Inflammatory macrophage treated with lipopolysaccharide for 4 hours (primary cell): ENCODE measurements at places on chromosomes 6 and 20.

- DNase-seq: no peak
These were observed 2.1 kb downstream of the IRF4 start for GRCh38 chr6:393391-394221.

- DNase-seq: no peak
These were observed 41.6 kb upstream of the SLC22A2 start for GRCh38 chr6:160300076-160300695.

GRCh38 chr6:10429638-10430427, 15.0 kb upstream of the TFAP2A start:
- peak; percentile 70 for DNase-seq

GRCh38 chr20:32626859-32627636, 41.9 kb upstream of the NOL4L start:
- no peak for DNase-seq

DNA sequence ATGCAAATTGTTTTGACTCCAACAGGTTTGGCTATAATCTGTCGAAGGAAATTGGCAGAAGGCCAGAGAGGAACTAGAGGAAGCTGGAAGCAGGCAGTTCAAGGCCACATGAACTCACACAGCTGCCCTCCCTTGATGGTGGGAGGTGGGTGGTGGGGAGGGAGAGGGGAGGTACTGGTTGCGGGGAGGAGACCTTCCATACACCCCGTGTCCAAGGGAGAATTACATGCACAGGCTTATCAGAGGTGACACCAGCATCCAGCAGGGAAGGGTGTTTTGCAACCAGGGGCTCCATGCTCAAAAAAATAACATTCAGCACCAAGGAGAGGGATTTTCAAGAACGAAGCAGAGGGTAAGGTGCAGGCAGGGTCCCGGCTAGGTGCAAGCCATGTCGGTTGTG, 9.1 kb downstream of the PRND start:
- no peak for DNase-seq

DNA sequence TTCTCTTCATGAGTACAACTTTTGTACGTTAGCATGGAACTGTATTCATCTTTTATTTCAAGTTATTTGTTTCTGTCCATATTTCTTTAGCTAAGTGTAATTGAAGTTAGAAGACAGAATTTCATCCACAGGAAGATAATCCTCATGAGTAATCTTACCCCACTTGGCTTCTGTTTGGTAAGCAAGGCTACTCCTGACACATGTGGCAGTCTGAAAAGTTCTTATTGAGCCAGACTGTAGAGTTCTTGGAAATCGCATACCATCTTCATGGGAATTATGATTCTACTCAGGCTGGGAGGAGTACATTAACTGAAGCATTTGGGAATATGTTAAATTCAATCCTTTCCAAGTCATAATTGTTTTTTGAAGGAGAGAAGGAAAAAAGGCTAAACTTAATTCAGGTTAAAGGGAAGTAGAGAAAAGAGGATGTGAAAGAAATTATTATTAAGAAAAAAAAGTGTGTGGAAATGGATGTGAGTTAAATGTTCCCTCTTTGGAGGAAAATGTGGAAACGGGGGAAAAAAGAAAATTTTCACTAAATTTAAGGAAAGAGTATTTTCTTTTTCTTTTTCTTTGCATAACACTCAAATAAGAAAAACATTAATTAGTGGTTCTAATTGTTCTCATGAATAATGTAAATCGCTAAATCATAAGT, 41.5 kb upstream of the TENT5A start:
- DNase-seq: peak; percentile 72

DNA sequence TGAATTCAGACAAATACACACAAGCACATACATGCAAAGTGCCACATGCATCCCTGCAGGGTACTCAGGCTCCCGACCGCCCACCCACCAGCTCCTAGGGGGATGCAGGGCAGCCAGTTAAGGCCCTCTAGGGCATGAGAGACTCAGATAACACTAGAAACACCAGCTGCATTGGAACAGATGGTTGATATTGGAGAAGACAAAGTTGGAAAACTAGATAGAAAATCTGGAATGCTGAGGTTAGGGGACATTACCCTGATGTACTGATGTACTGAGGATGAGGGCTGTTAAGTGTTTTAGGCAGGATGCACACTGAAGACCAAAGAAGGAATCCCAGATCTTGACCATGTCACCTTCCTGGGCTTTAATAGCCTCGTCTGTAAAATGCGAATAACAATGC, 134.6 kb upstream of the ECI2 start:
- no peak for DNase-seq

DNA sequence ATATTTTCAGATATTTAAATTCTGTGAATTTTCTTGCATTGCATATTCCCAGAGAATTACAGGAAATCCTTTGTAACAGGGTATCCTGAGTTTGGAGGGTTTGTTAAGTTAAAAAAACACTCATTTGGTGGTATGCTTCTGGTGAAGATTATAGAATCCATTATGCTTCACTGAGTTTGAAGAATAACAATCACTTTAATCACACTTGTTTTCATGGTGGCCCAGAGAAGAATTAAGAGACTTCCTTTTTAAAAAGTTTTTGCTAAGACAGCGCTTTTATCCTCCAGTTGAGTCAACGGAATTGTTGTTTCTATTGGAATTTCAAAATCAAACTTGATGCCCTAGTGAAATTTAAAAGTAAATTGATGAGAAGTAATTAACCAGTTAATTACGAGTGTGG, 17.4 kb downstream of the PLEKHG1 start:
- DNase-seq: no peak

DNA sequence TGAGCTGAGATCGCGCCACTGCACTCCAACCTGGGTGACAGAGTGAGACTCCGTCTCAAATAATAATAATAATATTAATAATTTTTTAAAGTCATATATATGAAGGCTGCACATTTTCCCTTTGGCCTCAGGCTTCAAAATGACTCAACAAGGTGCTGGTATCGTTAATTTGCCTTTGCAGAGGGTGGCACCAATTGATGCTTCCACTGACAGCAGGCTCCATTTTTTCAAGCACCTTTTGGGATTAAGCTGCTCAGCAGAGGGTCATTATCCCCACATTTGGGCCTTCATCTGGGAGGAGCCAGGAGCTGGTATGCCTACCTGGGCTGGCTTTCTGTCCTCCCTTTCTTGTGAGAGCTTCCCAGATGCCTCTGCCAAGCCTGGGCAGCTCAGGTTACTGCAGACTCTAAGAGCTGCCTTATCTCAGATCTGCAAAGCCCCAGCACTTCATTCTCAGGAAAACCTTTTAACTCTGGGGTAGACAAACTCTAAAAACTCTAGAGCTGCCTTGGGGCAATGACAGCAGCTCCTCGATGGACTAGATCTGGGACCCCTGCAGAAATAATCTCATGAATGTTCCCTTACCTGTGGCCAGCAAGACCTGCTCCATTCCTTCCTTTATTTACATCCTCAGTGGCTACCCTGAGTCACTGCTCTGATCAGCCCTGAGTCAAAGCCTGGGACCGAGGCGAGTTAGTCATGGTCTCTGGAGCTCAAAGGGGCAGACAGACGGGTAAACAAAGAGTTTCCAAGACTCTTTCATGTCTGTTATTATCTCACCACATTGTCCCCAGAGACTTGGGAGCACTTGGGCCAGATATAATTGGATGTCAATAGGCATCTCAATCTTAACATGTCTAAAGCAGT, 80.0 kb upstream of the EYA2 start:
- no peak for DNase-seq

DNA sequence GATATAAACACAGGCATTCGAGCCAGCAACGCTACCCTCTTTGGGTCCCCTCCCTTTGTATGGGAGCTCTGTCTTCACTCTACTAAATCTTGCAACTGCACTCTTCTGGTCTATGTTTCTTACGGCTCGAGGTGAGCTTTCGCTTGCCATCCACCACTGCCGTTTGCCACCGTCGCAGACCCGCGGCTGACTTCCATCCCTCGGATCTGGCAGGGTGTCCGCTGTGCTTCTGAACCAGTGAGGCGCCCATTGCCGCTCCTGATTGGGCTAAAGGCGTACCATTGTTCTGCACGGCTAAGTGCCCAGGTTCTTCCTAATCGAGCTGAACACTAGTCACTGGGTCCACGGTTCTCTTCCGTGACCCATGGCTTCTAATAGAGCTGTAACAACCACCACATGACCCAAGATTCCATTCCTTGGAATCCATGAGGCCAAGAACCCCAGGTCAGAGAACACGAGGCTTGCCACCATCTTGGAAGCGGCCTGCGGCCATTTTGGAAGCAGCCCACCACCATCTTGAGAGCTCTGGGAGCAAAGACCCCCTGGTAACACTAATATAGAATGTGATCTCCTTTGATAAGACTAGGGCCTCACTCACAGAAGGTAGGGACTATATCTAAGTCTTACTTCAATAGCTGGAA, 973 bp downstream of the UBD start:
- DNase-seq: no peak
